ENCODE measurements at places on chromosomes 7 and 10.

DNA sequence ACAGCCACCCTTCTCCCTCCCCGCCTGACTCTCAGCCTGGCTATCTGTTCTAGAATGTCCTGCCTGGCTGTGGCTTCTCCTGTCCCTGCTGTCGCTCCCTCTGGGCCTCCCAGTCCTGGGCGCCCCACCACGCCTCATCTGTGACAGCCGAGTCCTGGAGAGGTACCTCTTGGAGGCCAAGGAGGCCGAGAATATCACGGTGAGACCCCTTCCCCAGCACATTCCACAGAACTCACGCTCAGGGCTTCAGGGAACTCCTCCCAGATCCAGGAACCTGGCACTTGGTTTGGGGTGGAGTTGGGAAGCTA is 1.2 kb downstream of the EPO start:
- no peak for DNase-seq

DNA sequence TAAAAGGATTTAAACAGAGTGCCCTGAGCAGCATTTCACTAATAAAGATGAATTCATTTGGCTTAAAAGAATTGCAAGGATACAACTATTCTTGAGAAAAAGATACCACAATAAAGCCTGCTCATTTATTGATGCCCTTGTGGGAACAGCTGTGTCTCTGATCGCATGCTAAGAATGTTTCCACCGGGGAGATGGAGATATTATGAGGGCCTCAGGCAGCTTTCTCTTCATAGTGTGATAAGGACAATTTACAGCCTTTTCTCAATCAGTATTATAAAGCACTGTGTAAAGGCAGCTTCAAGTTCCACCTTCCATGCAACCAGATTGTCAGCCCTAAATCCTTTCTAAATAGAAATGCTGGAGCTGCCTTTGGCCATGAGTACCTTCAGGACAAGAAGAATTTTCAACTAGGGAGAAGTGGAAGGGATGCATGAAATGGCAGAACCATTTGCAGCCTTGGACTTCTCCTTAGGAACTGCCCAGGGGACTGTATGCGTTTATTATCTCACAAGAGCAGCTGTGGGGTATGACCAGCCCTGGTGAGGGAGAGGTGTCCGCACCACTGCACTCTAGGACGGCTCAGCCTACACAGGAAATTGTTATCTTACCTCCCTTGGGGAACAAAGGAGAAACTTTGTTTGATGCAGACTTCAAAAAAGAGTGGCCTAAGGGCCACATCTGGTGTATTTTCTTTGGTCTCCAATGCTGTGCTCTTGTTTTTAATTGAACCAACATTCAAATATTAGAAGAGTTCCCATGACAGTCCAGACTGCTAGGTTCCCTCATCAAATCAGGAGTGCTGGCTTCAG is 116.9 kb upstream of the PCGF5 start:
- DNase-seq, result no peak

DNA sequence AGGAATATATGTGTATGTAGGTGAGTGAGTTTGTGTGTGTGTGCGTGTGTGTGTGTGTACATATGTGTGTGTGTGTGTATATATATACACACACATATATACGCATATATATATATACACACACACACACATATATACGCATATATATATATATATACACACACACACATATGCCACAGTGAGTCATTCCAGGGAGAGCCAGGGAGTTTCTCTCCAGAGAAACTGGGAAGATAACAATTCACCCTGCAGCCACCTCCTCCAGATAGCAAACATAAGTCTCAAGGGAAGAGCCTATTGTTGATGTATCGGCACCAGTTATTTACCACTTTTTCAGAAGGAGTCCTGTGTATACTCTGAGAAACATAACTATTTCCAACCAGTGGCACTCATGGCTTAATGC is 102.3 kb upstream of the STK17A start:
- DNase-seq, result no peak

DNA sequence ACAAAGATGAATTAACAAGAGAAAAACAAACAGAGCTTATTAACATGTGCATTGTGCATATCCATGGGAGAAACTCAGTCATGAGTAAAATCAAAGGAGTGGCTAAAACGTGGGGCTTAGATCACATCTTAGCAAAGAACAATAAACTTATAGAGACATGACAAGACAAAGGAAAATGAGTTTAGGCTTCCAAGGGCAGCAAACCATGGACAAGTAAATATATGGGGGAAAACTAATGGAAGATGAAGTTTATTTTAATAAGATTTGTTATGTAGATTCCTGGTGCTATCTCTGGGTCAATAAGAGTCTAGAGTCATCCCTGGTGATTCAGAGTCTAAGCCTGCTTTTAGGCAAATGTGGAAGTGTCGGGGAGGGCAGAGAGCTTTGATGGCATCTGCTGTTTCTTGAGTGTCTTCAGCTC is 87.2 kb upstream of the PLPP4 start:
- DNase-seq, result no peak

DNA sequence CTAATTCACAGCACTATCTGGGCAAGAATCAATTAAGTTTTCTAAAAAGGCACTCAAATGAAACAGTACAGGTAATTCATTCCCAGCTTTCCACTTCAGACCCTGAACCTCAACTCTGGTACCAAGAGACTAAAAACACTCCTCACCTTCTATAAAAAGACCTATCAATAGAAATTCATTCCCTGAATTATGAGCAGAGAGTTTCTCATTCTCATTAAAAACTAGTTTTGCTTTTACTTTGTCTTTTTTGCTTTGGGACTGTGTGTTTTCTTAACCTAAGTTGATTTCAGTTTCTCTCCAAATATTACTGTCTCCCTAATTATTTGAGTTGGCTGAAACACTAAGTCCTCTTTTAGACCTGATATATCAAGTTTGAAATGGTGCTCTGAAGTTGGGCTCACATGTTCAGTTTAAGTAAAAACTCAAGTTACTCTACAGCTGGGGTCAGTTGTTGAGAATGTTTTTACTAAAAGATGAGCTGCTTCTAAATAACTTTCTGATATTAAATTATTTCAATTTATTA is 189.5 kb downstream of the JAZF1 start:
- DNase-seq, result no peak

- DNase-seq, result peak; percentile 51
These were observed 922 bp downstream of the PPA1 start for GRCh38 chr10:70232155-70232858.

DNA sequence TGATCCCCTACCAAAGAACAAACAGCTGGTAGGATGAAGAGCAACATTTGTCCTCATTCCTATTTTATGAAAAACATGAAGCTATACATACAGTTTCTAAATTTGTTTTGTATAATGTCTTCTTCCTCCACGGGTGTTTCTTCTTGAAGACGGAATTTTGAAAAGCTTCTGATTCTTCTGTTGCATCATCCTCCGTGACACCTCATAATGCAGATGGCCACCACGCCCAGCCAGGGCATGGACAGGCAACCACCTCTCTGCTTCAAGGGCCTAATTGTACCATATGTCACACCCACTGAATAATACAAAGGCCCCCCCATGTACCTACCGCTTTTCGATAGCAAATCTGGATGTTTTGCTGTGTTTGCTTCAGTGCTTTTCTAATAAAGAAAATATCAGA is at the start of gene SUN3:
Gene SUN3 (minus strand): TSS at position 170 of the 400 bp plus-strand sequence. CDS start 169 bp downstream, at position 1.
- DNase-seq, result no peak

- DNase-seq, result no peak
These were observed 12.2 kb downstream of the LRRN3 start for GRCh38 chr7:111103136-111103535.

DNA sequence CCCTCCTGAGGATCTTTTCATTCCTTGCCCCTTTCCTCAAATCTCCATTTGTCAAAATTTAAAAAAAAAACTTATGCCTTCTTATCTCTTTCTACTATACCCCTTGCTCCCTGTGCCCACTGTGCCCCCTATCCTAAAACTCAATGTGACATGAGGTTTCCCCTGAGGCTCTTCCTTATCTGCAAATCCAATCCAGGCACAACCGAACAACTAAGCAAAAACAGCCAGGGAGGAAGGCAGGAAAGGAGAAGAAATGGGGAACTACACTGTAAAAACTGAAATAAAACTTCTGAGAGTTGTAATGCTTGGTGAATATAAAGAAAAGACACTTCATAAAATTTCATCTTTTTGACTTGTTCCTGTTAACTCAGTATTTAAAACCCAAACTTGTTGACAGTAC is 54.2 kb downstream of the CRPPA start:
- no peak for DNase-seq

- no peak for DNase-seq
These were observed 506.2 kb downstream of the GALNT17 start for GRCh38 chr7:71638108-71638507.

- peak; percentile 25 for DNase-seq
These were observed 9.4 kb upstream of the ZWINT start for GRCh38 chr10:56370217-56371113.

DNA sequence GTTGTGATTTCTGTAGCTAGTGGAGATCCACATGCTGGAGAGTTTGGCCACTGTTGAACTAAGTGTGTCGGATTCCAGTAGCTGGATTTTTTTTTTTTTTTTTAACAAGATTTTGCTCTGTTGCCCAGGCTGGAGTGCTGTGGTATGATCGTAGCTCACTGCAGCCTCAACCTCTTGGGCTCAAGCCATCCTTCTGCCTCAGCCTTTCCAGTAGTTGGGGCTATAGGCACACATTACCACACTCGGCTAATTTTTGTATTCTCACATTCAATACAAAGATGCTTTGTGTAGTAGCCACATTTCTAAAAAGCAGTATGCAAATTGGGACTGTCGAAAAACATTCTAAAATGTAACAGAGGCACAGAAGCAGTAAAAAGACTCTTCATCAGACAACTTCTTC is 63.5 kb downstream of the RABGEF1 start:
- DNase-seq, result no peak

- no peak for DNase-seq
These were observed 16.9 kb upstream of the ZNF777 start for GRCh38 chr7:149477494-149478443.

DNA sequence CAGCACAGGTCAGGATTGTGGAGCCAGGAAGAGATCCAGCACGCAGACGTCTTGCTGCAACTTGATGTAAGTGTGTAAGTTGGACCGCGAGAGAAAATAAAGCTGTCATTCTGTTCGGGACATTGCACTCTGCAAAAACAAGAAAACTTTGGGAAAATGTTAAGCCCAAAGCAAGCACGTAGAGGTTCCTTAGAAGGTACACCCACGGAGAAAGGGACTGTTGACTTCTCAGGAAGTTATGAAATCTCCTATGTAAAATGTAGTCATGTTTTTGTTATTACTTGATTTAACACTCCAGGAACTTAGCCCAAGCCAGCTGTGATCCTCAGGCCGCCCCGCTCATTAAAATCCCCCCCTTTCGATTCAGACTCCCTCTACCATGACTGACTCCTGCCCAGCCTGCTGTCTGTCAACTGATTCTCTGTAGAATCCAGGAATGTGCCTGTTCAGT is 196.1 kb upstream of the TCF7L2 start:
- DNase-seq, result no peak

GRCh38 chr7:149245744-149246143 is 6.3 kb downstream of the ZNF212 start:
- no peak for DNase-seq

DNA sequence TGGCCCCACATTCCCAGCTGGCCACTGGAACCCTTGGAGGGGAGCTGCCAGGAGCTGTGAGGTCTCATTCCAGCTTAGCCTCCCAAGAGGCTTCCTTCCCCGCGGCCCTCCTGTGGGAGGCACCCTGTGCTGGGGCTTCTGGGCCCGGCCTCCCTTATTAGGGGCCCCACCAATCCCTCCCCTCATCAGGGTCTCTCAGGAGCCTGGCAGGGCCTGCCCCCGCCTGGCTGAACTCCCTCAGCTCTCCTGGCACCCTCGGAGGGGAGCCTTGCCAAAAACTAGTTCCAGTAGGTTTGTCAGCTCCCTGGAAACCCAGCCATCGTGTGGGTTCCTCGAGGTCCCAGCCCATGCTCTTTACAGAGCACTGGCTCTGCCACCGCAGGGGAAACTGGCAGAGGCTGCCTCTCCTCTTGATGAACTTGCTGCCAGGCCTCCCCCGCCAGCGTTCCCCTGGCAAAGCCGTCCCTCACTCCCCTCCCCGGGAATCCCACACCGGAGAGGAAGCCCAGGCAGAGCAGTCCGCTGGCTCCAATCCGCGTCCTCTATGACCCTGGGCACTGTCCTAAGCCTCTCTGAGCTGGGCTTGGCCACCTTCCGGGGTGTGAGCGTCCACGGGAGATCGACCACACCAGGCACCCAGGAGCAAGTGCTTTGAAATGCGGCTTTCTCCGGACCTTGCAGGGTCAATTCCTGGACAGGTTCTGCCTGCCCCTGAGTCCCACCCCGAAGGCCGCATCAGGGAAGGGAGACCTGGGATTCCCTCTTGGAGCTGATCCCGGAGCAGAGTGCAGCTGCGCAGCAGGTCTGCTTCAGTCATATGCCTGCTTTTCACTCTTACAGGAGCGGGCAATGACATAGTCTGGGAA is 139.8 kb downstream of the ARHGAP22 start:
- no peak for DNase-seq

DNA sequence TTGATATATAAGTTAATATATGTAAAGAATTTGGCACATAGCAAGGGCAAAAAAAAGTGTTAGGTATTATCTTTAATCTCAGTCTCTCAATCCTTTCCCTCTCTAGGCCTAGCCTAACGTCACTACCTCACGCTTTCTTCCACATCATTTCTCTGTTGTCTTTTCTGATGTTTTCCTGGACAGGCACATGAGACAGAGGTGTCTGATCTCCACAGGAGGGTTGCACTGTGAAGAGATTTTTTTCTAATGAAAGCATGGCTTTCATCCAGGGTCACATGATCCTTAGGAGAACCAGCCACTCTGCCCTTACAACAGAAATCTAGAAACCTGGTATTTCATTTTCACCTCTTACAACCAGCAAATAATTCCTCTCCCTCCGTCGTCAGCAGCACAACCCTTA is 1268.3 kb downstream of the XPNPEP1 start:
- DNase-seq, result no peak

DNA sequence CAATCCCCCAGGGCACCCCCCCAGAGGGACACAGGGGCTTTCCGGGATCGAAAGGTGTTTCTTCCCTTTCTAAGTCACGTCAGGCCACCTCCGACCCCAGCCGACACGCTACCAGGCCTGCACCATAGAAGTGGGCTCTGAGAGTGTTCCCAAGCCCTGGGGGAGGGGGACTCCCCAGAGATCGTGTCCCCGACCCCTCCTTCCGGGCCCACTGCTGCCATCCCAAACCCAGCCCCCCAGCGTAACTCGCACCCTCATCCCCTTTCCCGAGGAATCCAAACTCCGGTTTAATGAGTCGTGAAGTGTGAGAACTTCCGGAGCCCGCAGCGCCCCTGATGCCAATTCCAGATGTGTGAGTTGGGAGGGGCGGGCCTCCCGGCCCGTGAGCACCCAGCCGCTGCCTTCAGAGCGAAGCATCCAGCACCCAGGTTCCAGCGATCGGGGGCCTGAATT is 11.3 kb downstream of the UNCX start:
- DNase-seq, result no peak

- DNase-seq, result no peak
These were observed 238.9 kb downstream of the FOXP2 start for GRCh38 chr7:114653364-114654088.

DNA sequence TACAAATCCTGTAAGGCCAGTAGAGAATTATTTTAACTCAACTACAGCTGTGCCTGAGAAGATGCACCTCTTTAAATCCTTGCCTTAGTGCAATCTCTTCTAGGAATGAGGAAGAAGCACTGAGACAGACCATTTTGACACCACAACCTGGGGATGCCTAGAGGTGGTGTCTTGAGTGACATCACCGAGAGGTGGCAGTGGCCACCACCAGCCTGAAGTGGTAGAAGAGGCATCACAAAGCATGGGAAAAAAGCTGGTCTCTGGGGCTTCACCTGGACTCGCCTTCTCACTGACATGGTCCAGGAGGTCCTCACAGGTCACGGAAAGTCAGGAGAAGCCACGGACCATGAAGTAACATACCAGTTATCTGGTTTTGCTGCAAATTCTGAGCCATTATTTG is 99.2 kb upstream of the PDLIM1 start:
- DNase-seq, result no peak

Measured in A172 (cell line).